T-helper 1 cell (primary cell): ENCODE measurements at places on chromosomes 1 and 21.

GRCh38 chr1:147641695-147642592, 28.4 kb downstream of the ACP6 start:
- DNase-seq: peak; percentile 17

DNA sequence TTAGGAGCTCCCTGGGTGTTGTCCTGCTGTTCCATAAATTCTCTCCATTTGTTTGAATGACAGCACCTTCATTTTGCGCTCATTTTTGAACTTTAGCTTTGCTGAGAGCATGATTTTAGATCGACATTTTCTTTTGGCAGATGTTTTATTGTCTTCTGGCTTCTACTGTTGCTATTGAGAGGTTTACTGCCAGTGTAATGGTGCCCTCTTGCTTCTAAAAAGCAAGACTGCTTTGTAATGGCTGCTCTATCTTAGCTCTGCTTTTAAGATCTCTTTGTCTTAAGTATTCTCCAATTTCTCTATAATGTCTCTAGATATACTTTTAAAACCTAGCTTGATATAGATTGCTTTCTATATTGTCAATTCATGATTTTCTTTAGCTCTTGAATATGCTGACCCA, 27.8 kb downstream of the THEM4 start:
- no peak for DNase-seq

- no peak for DNase-seq
Observed at GRCh38 chr21:20971296-20971921, 26.8 kb upstream of the NCAM2 start.

GRCh38 chr1:116870300-116870699, 39.4 kb upstream of the PTGFRN start:
- no peak for DNase-seq

DNA sequence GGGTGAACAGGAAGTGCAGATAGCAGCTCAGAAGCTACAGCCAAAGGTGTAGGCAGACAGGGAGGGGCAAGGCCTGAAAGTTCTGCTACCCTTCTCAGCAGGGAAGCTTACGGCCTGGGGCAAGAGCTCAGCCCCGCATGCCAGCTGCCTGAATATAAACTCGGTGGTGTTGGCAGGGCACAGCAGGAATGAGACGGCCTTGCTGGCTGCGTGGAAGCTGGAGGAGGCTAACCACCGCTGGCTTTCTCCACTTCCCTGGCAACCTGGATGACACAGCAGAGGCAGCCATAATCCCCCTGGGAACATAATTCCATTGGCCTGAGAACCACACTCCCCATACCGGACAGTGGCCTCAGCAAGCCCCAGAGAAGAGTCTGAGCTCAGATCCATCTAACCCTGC, 81.9 kb upstream of the PRRC2C start:
- DNase-seq: no peak

DNA sequence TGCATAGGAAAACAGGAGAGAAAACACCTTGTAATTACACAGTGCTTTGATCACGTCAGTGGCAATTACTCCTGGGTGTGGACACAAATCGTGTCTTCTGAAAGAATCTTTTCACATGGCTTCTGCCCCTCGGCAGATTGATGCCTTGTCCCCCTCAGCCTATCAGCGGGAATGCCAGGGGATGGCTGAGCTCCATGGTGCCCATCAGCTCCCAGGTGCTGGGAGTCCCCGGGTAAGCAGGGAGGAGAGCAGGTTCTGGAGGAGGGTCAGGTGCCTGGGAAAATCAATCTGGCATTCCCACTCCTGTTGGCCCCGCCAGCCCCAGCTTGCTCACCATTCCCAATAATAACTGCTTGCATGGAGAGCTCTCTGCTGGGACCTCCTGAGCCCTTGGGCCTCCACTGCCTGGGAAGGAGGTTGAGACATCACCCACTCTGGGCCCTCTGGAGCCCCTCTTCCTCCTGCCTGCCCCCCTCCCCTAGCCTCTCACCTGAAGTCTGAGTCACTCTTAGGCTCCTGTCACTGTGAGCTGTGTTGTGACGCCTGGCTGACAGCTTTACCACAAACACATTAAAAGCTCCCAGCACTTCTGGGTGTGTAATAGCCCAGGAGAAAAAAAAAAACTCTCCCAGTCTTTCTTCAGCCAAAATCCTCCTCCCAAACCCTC, 4.9 kb downstream of the CAMK2N1 start:
- no peak for DNase-seq

DNA sequence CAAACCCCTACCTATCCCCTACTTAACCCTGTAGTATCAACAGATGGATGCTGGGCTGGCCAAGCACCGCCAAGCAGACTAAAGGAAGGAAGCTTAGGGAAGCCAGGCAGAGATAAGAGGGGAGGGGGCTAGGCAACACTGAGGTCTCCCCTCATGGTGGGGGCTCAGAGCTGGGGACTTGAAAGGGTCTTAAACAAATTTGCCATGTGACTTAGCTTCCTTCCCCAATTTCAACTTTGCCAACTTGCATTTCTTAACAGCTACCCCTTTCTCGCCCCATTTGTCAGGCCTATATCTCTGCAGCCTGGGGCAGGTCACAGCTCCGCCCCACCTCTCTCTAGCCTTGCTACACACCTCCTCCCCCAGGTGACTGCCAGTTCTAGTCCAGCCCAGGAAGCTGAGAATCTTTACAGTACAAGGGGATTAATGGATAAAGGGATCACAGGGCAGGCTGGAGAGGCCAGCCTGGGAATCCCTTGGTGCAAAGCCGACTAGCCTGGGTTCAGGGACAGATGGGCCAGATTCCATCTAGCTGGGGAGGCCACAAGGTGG, 3.4 kb downstream of the KIF21B start:
- no peak for DNase-seq

GRCh38 chr1:179872558-179872957, 5.0 kb downstream of the TOR1AIP2 start:
- no peak for DNase-seq

DNA sequence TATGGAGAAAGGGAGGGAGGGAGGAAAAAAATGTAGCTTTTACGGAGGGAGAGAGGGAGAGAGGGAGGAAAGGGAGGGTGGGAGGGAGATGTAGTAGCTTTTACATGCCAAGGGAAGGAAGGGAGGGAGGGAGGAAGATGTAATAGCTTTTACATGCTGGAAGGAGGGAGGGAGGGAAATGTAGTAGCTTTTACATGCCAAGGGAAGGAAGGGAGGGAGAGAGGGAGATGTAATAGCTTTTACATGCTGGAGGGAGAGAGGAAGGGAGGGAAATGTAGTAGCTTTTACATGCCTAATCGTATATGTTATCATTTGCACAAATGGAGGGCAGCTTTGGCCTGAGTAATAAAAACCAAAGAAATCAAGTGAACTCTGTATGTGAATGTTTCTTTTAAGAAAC, 35.6 kb downstream of the EEIG2 start:
- DNase-seq: no peak

- DNase-seq: no peak
Observed at GRCh38 chr1:34792868-34793727, at the start of gene GJA4. Gene GJA4, plus strand, starts transcription at chr1:34792999. Its CDS starts 1,215 bp downstream, at chr1:34794214.

DNA sequence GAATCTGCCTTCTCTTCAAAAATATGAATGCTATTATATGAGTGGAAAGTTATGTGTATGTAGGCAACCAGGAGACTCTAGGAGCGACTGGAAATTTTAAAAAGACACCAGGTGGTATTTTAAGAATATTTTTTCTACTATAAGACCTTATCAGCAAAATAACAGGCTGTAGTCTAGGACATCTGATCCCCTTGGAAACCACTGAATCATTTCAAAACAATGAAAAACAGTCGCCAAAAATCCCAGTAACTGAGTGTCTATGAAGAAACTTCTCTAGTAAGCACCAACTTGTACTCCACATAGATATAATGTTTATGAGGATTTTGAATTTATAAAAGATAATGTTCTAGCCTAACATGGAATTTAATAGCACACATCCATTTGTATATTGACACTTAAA, 358.5 kb downstream of the GPATCH2 start:
- DNase-seq: no peak

GRCh38 chr1:212438831-212439237, 6.1 kb downstream of the NENF start:
- DNase-seq: no peak

DNA sequence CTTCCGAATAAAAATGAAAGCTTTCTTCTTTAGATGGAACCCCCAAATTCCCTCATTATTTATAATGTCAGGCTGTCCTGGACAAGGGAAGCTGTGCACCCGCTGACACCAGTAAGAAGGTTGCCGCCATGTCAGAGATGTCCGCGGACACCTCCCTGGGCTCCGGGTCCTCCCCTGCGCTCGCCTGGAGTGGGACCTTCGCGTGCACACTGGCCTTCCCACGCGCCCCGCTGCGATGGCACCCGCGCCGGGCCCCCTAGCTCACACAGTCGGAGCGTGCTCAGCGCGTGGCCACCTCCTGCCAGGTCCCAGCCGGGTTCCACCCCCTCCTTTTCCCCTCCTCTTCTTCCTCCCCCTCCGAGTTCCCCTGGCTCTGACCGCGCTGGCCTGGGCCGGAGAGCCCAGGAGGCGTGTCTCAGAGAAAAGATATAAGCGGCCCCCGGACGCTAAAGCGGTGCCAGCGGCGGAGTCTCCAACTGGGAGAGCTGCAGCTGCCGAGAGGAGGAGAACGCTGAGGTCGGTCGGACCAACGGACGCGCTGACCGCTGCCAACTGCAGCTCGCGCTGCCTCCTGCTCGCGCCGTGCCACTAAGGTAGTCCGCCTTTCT, at the start of gene G0S2:
Gene G0S2 (plus strand): TSS at position 456 of the 608 bp plus-strand sequence. CDS start 273 bp downstream, outside the sequence.
- DNase-seq: no peak

GRCh38 chr1:160123726-160124125, 8.2 kb downstream of the ATP1A2 start:
- no peak for DNase-seq

DNA sequence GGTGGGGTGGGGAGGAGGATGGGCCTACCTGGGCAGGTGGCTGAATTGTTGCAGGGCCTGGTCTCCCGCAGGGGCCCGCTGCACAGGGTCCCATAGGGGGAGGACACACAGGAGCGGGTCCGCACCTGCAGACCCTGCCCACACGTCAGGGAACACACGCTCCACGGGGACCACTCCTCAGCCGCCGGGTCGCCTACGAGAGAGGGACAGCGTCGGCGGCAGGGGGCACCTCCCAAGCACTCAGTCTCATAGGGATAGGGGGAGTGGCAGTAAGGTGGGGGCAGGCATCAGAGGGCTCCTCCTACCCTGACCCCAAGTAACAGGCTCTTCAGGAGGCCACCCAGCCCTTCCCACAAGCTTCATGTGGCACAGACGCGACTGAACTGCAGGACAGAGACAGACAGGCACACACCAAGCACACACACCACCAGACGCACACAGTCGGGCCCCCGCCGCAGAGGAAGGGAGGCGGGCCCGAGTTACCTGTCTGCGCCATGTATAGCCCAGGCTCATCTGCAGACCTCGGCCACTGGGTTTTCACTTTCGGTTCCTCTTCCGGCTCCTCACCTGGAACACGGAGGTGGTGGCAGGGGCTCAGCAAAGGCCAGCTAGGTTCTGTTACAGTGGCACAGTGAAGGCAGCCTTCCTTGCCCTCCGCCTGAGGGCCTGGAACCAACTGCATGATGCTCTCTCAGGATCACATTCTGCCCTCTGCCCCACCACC, 19.8 kb downstream of the ADGRB2 start:
- no peak for DNase-seq

GRCh38 chr1:62849031-62849430, 65.1 kb downstream of the ATG4C start:
- DNase-seq: no peak

DNA sequence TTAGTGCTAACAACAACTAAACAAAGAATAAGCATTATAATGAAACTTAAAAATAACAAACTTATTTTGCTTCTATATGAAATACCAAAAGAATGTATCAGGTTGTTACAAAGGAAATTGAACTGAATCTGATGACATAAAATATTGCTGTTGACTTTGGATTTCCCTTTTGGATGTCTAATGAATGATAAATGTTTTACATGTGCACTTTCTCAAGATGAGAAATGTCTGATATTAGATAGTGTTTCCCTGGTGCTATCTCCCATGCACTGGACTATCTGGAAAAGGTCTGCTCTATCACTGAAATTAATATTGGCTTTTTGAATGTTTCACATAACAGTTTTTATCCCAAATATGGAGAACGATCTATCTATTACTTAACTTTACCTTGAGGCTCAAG, 179.9 kb downstream of the HMCN1 start:
- no peak for DNase-seq

DNA sequence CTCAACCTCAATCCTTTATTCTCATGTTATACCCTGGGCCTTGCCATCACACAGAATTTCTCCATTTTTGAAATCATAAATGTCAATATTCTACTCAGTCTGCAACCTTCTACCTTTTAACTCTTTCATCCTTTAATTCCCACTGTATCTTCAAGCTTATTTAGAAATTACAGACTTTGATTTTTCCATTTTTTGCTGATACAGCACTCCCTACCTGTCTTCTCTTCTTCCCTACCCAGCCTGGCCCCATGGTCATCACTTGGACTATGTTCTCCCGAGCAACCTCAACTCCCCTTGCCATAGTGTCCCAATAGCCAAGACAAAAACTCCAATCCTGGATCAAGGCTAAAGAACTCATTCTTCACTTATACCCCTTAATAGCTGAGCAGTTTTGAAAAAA, 14.6 kb downstream of the WARS2 start:
- DNase-seq: no peak
